Substantia nigra (tissue), 51 donors: ENCODE measurements at places on chromosomes 7 and 10.

GRCh38 chr7:19465861-19466260 lies 243.0 kb downstream of the POLR1F start:
- no peak for DNase-seq

GRCh38 chr7:40709062-40709964 lies 574.5 kb downstream of the SUGCT start:
- no peak for DNase-seq

GRCh38 chr7:129517931-129518330 lies 15.6 kb downstream of the SMKR1 start:
- no peak for DNase-seq

- DNase-seq = no peak
Observed at GRCh38 chr7:66604198-66604597, 24.5 kb upstream of the KCTD7 start.

GRCh38 chr7:149267733-149268132 lies 5.7 kb downstream of the ZNF783 start:
- no peak for DNase-seq

- peak; percentile 6 for DNase-seq
Observed at GRCh38 chr7:145212050-145212449, 376.2 kb upstream of the TPK1 start.

DNA sequence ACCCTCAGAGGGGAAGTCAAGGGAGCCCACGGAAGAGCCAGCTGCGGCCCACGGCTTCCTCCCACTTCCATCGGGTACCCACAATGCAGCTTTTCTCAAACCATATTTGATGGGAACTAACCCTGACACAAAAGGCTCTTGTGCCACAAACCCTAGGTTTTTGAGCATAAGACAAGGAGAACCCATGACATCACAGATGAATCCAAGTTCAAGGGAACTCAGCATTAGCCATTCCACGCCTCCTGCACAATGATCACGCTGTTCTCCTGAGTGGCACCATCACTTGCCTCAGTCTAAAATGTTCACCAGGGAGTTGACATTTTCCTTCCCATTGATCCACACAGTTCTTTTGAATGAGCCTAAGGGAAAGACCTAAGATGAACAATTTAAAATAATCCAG lies 70.4 kb downstream of the ITIH5 start:
- no peak for DNase-seq

DNA sequence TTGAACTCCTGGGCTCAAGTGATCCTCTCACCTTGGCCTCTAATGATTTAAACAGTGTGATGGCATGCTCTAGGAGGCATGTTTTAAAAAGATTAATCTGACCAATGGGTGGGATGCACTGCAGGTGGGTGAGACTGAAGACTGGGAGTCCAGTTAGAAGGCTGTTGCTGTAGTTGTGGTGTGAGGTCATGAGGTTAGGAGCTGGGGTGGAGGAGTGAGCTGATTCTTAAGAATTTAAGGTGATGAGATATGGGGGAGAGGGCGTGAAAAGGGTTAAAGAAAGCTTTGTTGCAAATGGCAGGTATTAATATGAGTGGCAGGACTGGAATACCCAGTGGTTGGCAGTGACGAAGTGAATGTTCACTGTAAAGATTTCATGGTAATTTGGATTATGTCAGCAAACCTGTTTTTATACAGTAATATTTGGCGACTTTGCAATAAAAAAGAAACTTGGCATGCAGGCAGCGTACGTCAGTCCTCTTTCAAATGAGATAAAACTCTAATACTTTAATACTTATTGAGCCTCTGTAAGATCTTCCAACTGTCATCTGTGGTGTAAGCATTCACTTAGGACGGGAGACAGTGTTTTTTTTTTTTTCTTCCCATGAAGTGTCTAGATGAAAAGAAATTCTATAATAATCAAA lies 72.8 kb upstream of the MTPN start:
- DNase-seq = no peak

GRCh38 chr7:80097756-80098155 lies 36.9 kb upstream of the GNAI1 start:
- DNase-seq = no peak

- no peak for DNase-seq
Observed at GRCh38 chr10:26361971-26362370, 76.2 kb upstream of the APBB1IP start.

GRCh38 chr10:116385994-116386809 lies 41.4 kb upstream of the PNLIPRP3 start:
- DNase-seq = no peak

DNA sequence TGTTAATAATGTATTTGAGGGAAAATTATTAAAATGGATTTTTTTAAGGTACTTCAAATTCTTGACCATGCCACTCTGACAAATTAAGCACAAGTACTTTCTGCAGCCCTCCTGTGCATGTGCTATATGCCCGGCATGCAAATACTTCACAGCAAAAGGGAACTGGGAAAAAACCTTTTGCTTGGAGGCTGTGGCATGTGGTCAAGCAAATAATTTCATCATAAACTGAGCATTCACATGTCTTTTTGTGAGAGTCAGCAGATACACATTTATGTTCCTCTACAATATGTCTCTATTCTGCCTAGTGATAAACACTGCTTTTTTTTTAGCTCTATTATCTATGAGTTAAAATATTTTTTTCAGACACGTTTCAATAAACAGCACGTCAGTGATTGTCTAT lies 53.7 kb upstream of the SEMA3A start:
- DNase-seq = no peak

- DNase-seq = no peak
Observed at GRCh38 chr7:28787106-28787505, 171.0 kb downstream of the TRIL start.

- no peak for DNase-seq
Observed at GRCh38 chr10:49408519-49409306, 12.8 kb upstream of the DRGX start.

GRCh38 chr7:39421251-39421650 lies 145.0 kb upstream of the YAE1 start:
- DNase-seq = no peak

DNA sequence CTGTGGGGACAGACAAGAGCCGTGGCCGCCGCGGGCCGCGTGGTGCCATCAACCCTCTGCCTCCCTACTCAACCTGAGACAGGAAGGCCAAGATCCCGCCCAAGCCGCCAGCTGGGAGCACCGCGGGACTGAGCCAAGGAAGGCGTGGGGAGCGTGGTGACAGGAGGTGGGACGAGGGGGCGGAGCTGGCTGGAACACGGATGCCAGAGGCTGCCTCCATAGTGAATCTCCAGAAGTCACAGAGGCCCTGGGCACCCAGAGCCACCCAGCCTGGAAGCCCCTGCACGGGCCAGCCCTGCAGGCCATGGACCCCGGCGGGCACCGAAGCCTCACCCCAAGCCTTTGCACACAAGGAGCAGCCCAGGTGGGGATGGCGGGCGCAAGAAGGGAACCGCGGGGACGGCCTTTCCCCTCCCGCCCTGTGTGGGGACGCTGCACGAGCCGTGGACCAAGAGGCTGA lies 18.1 kb upstream of the DPYSL4 start:
- DNase-seq = no peak

- no peak for DNase-seq
Observed at GRCh38 chr7:55508221-55509011, 63.9 kb downstream of the VOPP1 start.

- no peak for DNase-seq
Observed at GRCh38 chr7:50267525-50268041, 36.9 kb upstream of the IKZF1 start.

DNA sequence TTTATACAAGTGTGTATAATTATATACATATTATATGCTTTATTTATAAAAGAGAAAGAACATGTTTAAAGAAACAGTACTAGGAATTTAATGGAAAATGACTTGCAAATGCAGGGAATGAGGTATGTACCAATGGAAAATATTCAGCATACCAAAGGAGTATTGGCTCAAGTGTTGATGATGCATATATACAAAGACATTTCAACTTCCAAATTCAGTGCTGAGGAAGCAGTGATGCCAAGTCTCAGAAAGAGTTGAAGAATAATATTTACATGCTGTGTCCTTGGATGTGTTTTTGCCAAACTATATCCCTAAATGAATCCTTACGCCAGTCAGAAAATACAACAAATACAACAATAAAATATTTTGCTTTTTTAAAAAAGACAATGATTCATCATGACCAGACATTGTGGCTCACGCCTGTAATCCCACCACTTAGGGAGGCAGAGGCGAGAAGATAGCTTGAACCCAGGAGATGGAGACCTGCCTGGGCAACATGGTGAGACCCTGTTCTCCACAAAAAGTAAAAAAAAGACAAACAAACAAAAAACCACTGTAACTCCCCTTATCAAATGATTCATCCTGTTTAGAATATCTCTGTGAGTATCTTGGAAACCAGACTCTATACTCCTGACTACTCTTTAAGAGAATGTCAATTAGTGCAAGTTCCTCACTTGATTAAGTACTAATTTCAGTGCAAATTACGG lies 157.2 kb downstream of the CHRM2 start:
- DNase-seq = no peak

DNA sequence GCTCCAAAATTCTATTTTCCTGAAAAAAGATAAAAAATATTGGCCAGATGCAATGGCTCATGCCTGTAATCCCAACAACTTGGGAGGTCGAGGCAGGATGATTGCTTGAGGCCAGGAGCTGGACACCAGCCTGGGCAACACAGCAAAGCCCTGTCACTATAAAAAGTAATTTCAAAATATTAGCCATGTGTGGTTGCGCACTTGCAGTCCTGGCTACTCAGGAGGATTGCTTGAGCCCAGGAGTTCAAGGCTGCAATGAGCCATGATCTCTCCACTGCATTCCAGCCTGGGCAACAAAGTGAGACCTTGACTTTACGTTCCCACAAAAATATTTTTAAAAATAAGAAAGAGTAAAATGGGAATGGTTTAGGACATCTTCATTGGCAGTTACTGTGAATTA lies 104.1 kb upstream of the AFAP1L2 start:
- DNase-seq = no peak

- no peak for DNase-seq
Observed at GRCh38 chr10:29285624-29286051, 3.2 kb upstream of the LYZL1 start.

- DNase-seq = no peak
Observed at GRCh38 chr7:27031289-27032172, 64.3 kb downstream of the HOXA1 start.

GRCh38 chr7:120521761-120522737 lies 249.1 kb downstream of the KCND2 start:
- no peak for DNase-seq

DNA sequence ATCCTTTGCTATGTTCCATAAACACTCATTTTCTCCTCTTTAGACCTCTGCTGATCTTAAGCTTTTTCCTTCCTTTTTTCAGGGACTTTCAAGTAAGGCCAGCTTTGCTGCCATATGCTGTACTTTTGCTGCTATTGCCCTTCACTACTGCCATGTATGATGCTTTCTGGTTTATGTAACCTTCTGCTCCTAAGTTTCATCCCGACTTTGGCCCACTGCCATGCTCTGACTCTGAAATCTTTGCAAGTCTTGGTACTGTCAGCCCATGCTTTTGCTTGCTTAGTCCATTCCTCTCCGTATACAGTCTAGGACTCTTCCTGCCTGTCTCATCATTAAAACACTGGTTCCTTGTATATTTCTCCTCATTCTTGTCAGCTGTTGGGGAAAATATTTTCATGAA lies 152.4 kb downstream of the RNF133 start:
- DNase-seq = no peak

DNA sequence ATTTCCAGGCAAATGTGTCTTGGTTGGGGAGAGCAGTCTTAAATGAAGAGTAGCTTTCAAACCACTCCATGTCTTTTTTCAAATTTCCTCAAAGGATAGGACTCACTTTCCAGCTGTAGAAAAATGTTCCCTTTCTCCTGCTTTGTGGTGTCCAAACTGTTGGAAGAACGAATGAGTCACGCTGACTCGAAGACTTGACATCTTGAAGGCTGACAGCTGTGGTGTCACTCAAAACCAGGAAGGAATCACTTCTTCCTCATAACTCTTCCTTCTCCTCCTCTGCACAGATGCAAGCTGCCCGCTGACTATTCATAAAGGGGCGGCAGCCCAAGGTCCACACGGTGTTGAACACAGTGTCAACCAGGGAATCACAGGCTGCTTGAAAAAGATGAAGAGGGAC lies 19.2 kb downstream of the PLA2G12B start:
- no peak for DNase-seq

DNA sequence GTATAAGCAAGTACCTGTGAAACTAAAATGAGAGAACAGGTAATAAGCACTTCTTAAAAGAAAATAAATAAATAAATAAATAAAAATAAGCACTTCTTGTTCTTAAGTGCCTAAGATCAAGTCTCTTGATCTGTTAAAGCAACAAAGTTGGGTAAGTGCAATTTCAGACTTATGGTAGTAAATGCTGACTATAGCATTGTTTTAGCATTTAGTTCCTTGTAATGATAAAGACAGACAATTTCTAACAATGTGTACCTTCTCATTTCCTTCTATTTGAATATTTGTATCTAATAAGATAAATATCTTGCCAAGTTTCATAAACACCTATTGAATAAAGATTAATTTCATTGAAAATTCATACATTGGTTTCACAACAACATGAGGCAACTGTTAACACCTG lies 87.4 kb downstream of the GALNT11 start:
- no peak for DNase-seq

DNA sequence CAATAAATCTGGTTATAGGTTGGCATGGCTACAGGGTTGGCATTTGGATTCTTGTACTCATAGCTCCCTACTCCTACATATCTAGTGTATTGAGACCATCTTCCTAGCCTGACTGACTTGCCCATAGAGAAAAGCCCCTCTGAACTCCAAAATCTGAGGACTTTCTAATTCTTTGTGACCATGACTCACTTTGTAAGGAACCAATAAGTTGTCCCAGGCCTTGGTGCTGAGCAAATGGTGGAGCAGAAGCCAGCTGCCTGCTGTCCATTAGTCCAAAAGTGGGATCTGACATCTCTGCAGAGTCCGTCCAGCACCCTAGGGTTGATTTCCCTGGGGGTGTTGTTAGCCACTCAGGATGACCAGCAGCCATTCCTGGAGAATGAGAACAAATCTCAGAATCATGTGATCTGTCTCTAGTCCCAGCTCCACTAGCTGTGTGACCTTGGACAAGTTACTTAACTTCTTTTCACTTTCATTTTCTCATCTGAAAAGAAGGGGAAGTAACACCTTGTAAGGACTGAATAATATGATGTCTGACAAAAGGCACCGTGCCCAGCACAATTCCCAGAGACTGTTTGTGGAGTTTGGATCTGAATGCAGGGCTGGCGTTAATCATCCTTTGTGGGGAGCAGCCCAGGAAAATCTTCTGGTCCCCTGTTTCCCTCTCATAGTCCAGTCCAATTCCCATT lies 44.1 kb downstream of the MTURN start:
- no peak for DNase-seq

GRCh38 chr10:117134056-117134305 lies 4.1 kb downstream of the VAX1 start:
- no peak for DNase-seq

- no peak for DNase-seq
Observed at GRCh38 chr10:27019827-27020226, 80.5 kb downstream of the ANKRD26 start.
